ENCODE measurements at places on chromosomes 16 and 17.

GRCh38 chr17:76943781-76944213 lies 75.6 kb downstream of the MGAT5B start:
- DNase-seq, result no peak

DNA sequence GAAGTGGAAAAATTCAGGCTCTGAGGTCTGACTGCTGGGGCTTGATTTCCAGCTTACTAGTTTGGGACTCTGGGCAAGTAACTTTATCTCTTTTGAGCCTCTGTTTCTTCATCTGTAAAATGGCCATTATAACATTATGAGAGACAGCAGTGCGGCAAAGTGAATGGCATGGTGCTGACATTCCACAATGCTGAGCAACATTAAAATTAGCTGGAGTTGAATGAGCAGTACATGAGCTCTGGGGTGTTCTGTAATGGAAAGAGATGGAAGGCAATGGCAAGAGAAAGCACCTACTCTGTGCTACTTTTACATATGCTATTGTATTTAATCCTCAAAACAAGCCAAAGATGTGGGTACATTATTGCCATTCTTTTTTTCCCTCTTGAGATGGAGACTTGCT lies 535.7 kb upstream of the CDH11 start:
- no peak for DNase-seq

- DNase-seq, result no peak
Observed at GRCh38 chr16:1262210-1262845, 6.5 kb downstream of the TPSD1 start.

- DNase-seq, result peak; percentile 7
Observed at GRCh38 chr16:9836118-9836736, 346.0 kb downstream of the GRIN2A start.

DNA sequence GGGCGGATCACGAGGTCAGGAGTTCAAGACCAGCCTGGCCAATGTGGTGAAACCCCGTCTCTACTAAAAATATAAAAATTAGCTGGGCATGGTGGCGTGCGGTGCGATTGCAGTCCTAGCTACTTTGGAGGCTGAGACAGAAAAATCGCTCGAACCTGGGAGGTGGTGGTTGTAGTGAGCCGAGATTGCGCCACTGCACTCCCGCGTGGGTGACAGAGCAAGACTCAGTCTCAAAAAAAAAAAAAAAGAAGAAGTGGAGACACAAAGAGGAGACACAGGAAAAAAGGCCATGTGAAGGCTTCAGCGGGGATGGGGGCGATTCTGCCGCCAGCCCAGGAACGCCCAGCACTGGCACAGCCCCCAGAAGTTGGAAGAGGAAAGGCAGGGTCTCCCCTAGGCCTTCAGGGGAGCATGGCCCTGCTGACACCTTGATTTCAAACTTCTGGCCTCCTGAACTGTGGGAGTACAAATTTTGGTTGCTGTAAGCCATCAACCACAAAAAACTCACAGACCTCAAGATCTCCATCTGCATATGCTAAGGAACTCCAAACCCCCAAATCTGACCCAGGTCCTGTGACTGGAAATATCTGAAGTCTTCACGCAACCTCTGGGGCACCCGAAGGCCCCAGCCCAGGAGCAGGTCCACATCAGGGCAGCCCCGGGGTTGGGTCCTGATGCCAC lies 7.0 kb downstream of the SGSH start:
- DNase-seq, result no peak

- no peak for DNase-seq
Observed at GRCh38 chr16:88777471-88778270, 7.3 kb downstream of the PIEZO1 start.

- no peak for DNase-seq
Observed at GRCh38 chr17:81160306-81160705, 5.0 kb upstream of the PVALEF start.

DNA sequence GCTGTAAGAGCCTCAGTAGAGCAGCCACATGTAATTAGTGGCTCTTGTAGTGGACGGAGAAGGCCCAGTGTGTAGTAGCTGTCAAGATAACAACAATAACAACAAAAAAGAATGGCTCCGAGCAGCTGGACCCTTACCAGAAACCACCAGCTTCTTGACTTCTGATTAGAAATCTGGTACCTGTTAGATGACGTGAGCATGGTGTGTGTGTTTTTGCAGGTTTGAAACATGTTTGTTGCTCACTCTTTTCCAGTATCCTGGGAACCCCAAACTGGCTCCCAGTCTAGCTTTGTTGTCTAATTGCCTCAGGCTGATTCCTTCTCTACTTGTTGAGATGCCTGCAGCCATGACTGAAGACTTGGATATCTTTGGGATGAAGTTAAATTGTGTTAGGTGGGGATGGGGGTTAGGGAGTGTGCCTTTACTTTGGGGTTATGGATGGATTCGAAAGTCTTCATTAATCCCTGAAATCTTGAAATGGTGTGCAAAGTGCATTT lies 21.0 kb downstream of the IGF2BP1 start:
- DNase-seq, result no peak

DNA sequence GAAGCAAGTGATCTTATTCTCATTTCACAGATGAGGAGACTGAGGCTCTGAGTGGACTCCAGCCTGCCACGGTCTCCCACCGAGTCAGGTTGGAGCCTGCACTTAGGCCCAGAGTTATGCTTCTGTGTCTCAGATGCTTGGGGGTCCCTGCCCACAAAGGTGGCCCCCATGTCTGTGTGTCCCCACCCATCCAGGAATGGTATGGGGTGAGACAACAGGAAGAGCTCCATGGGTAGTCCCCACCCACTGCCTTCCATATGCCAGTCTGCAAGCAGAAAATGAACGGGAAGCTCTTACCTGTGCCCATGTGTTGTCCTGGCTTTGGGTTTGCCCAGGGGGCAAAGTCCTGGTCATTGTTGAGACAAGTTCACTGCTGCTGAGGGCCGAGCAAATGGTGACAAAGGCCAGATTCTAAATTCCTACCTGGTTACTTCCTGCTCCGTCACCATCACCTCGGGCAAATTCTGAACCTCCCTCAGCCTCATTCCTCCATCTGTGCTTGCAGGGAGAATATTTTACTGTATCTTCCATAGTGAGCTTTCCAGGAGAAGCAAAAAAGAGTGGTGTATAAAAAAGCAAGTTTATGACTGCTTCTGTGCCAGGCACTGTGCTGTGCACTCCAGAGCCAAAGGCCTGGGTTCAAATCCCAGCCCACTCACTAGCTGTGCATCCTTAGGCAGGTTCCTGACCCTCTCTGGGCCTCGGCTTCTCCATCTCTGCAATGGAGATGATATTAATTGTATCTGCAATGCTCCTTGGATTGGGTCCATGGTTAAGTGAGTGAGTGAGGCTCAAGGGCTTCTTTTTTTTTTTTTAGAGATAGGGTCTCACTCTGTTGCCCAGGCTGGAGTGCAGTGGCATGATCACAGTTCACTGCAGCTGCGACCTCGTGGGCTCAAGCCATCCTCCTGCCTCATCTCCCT lies 9.3 kb downstream of the IL4R start:
- no peak for DNase-seq

DNA sequence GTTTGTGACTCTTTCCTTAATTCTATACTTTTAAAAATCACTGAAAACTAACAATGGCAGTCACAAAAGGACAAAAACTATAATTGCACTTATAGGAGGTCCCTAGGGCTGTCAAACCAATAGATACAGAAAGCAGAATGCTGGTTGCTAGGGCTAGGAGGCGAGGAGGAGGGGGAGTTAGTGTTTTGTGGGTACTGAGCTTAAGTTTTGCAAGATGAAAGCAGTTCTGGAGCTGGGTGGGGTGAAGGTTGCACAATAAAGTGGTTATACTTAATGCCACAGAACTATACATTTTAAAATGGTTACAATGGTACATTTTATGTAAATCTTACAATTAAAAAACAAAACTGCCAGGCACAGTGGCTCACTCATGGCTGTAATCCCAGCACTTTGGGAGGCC lies 27.3 kb downstream of the NUBP1 start:
- peak; percentile 20 for DNase-seq

DNA sequence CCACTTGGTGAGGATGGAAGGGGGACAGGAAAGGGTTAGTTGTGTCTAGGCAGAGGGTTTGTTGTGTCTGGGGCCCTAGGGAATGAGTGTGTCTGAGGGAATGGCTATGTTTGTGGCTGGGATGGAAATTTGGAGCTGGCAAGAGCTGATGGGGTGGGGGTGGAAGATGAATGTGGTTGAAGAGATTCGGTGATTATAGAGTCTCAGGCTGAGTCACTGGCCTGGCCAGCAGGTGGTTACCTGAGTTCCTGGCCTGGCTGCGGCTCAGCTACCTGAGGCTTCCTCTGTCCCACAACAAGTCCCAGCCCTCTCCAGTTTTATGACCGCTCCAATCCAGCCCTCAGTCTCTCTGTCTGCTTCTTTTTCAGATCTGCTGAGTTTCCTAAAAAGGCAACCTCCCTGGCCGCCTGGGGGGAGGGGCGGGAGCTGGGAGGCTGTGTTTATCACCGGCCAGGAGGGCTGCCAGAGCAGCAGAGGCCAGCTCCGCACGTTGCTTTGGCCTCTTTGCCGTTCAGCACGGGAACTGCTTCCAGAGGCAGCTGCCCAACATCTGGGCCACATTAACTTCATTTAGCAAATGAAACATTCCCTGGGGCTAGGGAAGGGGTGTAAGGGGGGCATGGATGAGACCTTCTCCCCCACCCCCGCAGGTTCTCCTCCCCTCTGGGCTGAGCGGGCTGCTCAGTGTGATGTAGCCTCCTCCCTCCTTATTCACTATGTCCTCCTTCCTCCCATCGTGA lies 21.8 kb downstream of the ITGB3 start:
- DNase-seq, result peak; percentile 73

DNA sequence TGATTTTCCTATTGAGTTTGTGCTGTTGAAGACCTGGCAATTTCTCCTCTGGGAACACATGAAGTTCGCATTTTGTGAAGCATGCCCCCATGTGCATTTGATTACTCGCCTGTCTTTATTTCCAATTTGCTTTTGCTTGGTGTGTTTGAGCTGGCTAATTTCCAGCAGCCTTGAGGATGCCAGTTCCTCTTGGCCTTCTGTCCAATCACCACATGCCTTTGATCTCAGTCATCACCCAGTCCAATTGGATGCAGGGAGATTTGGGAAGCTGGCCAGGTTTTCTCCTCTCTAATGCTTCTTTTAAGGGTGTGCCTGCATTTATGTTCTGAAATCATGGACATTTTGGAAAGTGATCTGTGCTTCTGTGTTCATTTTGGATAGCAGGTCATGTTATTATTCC lies 3.8 kb upstream of the TMEM100 start:
- peak; percentile 82 for DNase-seq

GRCh38 chr17:45240905-45241327 lies 19.2 kb downstream of the FMNL1 start:
- DNase-seq, result no peak

- DNase-seq, result no peak
Observed at GRCh38 chr16:85306793-85307551, 194.7 kb upstream of the CIBAR2 start.

- DNase-seq, result no peak
Observed at GRCh38 chr17:56648806-56649205, 55.3 kb downstream of the NOG start.

- peak; percentile 97 for DNase-seq
Observed at GRCh38 chr17:18356624-18357023, 6.7 kb downstream of the SHMT1 start.

GRCh38 chr17:62657690-62658089 lies 30.2 kb downstream of the MRC2 start:
- no peak for DNase-seq

DNA sequence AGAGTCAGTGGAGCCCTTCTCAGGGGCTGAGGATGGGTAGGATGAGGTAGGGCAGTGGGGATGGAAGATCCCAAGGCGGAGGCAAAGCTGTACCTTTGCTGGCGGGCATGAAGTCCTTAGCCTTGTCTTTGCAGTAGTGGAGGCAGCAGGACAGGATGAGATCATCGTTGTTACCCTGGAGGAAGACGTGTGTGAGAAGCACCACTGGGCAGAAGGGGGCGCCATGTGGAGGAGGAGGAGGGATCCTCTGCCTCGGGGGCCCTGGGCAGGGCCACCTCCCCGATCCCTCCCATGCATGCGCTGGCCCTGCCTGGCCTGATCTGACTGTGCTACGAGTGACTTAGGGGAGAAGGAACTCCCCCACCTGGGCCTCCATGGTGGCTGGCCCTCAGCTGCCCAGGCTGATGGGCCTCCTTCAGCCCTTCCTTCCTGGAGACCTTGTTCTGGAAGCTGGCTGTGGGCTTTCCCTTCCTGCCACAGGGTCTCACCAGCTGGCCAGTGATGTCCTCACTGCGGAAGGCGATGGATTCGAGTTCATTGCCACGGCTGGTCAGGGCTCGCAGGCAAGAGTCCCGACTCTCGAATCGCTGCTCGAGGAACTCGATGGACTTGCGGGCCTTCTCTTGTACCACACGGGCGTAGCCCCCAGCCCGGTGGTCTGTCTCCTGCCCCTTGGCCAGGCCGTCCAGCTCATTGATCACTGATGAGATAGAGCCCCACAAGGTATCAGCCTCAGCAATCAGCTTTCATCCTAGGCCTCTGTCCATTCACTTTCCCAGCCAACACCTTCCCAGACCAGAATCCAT lies 10.3 kb downstream of the HIC1 start:
- peak; percentile 92 for DNase-seq

GRCh38 chr16:66306366-66307150 lies 59.9 kb upstream of the CDH5 start:
- no peak for DNase-seq

DNA sequence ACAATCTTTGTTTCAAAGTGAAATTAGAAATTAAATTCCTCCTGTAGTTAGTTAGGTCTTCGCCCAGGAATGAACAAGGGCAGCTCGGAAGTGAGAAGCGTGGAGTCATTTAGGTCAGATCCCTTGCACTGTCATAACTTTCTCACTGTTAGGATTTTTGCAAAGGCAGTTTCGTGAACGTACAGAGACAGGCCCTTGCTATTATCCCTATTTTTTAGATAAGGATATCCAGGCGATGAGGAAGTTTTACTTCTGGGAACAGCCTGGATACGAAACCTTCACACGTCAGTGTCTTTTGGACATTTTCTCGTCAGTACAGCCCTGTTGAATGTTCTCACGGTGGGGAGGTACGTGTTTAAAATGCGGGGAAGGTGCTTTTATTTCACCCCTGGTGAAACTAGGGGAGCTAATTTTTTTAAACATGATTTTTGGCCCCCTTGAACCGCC lies 318 bp upstream of the RBL2 start:
- no peak for DNase-seq

DNA sequence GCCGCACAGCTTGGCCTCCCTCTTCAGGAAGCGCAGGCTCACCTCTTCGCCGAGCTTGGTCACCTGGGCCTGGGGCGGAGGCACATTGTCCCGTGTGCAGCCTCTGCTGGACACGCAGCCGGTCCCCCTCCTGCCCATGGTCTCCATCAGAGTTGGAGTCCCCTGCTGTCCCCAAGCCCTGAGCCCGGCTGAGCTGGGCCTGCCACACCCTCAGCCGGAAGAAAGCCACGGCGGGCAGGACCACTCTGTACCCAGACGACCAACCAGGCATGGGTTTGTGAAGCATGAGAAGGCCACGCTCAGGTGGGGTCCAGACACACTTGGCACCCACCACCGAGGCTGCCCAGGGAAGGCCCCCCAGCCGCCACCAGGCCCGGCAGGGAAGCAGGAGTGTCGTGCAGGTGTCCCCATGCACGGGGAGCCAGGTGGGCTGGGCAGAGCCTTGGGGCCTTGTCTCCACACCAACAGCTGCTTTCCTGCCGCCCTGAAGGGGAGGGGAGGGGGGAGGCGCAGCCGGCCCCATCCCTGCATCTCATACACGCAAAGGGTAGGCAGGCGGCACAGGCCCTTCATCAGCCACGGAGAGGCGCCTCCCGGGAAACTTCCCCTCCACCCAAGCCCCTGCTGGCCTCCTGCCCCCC lies 5.2 kb downstream of the CCDC154 start:
- no peak for DNase-seq

All from choroid plexus epithelial cell (primary cell).